ENCODE measurements at places on chromosomes 16 and 17.

GRCh38 chr16:52573365-52574299 is 26.7 kb upstream of the TOX3 start:
- no peak for DNase-seq

GRCh38 chr16:13306161-13306995 is 405.0 kb downstream of the SHISA9 start:
- DNase-seq: no peak

GRCh38 chr16:89183975-89184676 is 12.6 kb downstream of the CDH15 start:
- no peak for DNase-seq

DNA sequence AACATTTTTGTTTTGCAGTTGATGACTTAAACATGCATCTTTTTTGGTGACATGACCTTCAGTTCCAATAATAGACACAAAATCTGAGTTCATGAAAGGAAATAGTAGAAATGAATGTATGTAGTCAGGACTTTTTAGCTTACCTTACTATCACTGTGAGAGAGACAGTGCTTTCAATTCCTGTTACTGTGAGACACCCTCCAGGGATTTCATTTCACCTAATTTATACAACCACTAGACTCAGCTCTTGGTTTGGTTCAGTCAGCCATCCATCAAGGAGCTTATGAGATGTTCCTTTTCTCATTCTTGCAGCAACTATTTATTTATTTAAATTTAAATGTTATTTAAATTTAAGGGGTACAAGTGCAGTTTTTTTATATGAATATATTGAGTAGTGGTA is 77.9 kb downstream of the MAP2K4 start:
- peak; percentile 57 for DNase-seq

GRCh38 chr17:13128676-13129075 is 110.8 kb upstream of the ELAC2 start:
- DNase-seq: no peak

DNA sequence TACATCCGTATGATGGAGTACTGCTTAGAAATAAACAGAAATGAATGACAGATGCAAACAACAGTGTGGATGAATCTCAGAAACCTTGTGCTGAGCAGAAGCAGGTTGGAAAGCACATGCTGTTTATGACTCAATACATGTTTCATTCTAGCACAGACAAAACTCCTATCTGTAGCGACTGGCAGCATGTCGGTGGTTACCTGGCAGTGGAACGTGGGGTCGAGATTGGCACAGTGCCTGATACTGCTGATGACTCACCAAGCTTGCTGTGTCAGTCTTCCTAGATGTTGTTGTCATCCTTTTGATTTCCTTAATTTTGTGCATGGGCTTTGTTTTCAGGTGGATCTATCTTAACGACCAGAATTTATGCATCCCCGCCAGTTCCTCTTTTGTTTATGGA is 62.1 kb downstream of the GAN start:
- DNase-seq: no peak

GRCh38 chr17:14775731-14776492 is 475.0 kb downstream of the HS3ST3B1 start:
- no peak for DNase-seq

DNA sequence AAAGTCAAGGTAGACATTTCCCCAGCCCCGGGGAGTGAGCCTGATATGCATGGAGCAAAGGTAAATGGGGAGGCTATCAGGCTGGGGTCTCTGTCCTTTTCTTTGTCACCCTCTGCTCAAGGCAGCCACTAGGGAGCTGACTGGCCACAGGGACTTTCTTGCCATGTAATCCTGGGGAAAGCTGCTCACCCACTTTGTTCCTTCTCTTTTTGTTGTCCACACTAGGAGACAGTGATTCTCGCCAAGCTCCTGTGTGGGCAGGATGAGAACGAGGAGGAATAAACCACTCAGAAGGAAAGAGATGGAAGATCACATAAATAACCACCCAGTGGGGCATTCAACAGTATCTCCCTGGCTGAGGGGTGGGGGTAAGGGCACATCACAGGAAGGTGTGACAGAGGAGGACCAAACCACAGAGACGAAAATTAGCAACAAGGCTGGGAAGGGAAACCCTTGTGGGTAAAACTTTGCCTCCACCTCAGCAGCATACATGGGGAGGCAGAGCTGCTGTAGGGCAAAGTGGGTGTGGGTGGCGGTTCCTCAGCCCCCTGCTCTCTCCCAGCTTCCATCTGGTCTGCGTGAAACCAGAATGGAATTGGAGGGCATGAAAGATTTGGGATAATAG is 26.2 kb upstream of the CCL1 start:
- DNase-seq: peak; percentile 28

- DNase-seq: peak; percentile 66
Observed at GRCh38 chr17:50117202-50118051, 12.5 kb downstream of the SAMD14 start.

- DNase-seq: no peak
Observed at GRCh38 chr16:67198238-67198734, 645 bp upstream of the ELMO3 start.

DNA sequence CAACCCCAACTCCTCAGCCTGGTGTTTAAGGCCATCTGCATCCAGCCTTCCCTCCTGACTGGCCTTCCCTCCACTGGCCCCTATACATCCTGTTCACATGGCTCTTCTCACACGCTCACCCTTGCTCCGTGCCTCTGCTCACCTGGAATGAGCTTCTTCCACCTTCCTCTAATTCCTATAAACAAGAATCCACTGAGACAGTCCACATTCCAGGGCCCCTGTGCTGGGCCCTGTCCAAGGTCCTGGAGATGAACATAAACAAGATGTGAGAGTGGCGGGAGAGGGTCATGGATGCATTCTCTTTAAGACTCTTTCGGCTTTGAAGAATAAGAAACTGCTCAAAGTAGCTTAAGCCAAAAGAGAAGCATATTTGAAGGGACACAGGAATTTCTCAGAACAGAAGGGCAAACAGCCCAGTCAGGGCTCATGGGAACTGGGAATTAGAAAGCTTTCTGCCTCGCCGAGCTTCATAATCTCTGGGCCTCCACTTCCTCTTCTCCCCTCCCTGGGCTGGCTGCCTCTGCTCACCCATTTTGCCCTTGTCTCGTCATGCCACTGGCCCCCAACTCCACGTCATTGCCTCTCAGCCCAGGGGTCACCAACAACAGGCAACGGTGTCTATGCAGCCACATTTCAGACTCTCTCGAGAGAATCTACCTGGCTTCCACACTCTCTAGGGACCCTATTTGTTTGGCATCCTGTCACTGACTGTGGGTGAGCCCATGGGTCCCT is 13.5 kb downstream of the SPPL2C start:
- DNase-seq: no peak

- peak; percentile 63 for DNase-seq
Observed at GRCh38 chr17:4566785-4567184, 6.4 kb upstream of the GGT6 start.

- DNase-seq: no peak
Observed at GRCh38 chr17:3974138-3974687, 10.0 kb upstream of the ATP2A3 start.

DNA sequence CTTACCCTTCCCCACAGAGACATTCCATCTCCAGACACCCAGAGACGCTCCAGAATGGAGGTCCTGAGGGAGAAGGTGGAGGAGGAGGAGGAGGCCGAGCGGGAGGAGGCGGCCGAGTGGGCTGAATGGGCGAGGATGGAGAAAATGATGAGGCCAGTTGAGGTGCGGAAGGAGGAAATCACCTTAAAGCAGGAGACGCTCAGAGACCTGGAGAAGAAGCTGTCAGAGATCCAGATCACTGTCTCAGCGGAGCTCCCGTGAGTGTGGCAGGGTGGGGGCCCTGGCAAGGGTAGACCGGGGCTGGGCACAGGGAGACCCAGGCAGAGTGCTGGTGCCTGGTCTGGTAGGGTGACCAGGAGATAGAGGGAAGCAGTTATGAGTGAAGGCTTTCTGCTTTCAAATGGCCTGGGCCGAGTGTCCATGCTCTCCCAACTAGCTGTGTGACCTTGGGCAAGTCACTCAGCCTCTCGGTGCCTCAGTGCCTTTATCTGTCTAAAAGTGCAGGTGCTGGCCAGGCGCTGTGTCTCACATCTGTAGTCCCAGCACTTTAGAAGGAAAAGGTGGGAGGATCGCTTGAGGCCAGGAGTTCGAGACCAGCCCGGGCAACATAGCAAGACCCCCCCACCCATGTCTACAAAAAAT is 3.4 kb downstream of the DRC7 start:
- no peak for DNase-seq

- DNase-seq: no peak
Observed at GRCh38 chr16:76222853-76223252, 54.3 kb upstream of the CNTNAP4 start.

GRCh38 chr17:4934173-4934979 is 2.3 kb downstream of the GP1BA start:
- DNase-seq: peak; percentile 83

GRCh38 chr17:55432358-55433028 is 10.9 kb upstream of the MMD start:
- no peak for DNase-seq

DNA sequence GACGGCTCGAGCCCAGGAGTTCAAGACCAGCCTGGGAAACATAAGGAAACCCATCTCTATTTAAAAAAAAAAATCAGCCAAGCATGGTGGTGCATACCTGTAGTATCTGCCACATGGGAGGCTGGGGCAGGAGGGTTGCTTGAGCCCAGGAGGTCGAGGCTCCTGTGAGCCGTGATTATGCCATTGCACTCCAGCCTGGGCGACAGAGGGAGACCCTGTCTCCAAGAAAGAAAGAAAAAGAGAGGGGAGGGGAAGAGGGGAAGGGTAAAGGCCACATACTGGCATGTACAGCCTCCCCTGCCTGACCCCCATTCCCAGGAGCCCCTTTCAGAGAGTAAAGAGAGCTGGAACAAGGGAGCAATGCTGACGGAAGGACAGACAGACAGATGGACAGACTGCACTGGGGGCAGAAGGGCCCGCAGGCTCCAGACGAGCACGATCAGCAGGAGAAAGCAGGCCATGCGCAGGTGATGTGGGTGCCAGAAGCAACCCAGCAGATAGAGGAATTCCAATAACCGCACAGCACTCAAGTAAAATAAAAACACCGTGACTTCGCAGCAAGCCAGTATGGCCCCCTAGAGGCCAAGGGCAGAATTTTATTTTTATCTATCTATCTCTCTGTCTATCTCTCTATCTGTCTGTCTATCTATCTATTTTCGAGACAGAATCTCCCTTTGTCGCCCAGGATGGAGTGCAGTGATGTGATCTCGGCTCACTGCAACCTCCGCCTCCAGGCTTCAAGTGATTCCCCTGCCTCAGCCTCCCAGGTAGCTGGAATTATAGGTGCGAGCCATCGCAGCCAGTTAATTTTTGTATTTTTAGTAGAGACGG is 27.1 kb upstream of the SNN start:
- peak; percentile 67 for DNase-seq

GRCh38 chr17:75496005-75496404 is 19.3 kb downstream of the CASKIN2 start:
- no peak for DNase-seq

DNA sequence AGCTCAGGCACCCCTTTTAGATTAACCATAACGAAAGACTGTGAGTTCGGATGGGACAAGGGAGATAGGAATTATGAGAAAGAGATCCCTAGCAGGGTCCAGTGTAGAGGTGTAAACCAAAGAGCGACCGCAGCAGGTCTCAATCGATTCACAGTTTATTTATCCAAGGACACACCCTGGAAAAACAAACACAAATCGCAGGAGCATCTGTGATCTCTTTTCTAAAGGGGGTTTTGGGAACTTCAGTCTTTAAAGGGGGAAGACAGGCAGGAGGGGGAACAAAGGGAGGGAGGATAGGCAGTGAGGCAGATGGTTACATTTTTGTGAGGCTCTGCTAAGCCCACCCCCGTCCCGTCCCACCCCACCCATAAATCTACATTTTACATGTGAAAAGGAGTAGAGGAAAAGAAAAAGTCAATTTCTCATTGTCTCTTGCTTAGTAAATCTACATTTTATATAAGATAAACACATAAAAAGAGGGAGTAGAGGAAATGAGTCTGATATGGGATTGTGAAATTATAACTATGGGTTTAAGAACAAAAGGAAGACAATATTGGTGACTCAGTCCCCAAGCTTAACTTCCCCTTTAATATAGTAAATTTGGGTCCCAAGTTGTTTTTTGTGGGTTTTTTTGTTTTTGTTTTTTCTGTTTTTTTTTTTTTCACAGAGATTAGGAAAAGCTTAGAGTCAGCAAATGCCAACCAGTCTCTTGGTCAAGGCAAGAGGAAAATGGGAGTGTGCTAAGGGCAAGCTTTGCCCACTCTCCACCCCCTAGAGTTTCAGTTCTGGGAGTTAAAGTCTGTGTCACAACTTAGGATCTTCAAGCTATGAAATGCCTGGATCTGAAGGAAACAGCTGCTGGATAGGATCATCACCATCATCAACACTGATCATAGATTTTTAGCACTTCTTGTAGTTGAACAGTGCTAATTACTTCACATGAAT is 160.9 kb upstream of the CDH5 start:
- DNase-seq: no peak

DNA sequence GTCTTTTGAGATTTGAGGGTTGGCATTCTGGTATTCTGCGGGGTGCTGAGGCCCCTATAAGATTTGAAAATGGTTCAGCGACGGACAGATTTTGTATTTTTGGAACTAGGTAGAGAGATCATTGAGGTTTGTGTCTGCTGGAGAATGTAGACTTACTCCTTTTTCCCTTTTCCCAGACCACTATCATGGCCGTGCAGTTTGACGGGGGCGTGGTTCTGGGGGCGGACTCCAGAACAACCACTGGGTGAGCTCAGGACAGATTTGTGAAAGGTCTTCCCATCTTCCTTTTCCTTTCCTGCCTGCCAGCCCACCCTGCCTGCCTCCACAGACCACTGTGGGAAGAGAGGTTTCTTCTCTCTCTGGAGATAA is 572 bp downstream of the PSMB6 start:
- DNase-seq: peak; percentile 40

DNA sequence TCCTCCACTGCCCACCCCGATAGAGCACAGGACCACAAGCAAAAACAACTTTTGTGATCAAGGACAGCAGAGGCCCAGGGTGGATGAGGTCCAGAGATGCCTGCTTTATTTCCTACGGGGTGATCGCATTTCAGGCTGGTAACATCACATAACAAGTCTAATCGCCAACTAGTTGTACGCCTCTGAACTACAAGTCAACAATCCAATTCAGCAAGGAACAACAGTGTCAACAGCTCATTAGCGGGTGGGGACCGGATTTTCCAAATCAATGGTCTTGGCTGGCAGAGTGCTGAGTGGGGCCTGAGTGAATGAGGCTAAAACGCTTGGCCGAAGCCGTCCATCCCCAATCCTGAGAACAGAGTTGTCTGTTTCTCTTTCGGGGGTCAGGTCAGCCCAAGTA is 17.1 kb downstream of the MRM3 start:
- DNase-seq: no peak

DNA sequence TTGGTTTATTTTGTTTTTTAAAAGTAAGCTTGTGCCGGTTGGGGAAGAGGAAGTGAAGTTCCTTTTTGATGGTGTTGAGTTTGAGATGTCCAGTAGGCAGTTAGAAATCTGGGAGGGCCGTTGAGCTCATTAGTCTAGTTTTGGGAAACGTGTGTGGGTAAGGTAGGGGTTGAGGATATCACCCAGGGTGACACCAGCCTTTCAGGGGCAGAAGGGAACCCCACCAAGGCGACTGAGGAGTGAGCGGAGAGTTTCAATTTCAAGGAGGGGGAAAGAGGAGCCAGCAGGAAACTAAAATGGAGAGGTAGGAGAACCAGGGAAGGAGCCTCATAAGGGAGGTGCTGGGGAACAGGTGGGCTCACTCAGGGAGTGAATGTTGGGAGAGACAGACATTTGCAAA is 22.7 kb downstream of the HAPSTR1 start:
- no peak for DNase-seq

- DNase-seq: no peak
Observed at GRCh38 chr16:35102780-35103403, 1643.5 kb downstream of the TP53TG3F start.

- DNase-seq: peak; percentile 27
Observed at GRCh38 chr17:17141860-17142552, 64.1 kb downstream of the PLD6 start.

- no peak for DNase-seq
Observed at GRCh38 chr17:56096026-56096810, 57.1 kb upstream of the ANKFN1 start.
